Central memory CD8-positive, alpha-beta T cell (primary cell): ENCODE measurements at places on chromosomes 3 and 15.

GRCh38 chr3:19749448-19750017 lies 184.5 kb downstream of the EFHB start:
- H3K27ac ChIP-seq, result no peak overlapping the region
- DNase-seq, result no peak
- H3K36me3 ChIP-seq, result no peaks in the 10 kb centered on the region
- no peaks in the 10 kb centered on the region for H3K4me1 ChIP-seq
- H3K27me3 ChIP-seq, result no peaks in the 10 kb centered on the region

DNA sequence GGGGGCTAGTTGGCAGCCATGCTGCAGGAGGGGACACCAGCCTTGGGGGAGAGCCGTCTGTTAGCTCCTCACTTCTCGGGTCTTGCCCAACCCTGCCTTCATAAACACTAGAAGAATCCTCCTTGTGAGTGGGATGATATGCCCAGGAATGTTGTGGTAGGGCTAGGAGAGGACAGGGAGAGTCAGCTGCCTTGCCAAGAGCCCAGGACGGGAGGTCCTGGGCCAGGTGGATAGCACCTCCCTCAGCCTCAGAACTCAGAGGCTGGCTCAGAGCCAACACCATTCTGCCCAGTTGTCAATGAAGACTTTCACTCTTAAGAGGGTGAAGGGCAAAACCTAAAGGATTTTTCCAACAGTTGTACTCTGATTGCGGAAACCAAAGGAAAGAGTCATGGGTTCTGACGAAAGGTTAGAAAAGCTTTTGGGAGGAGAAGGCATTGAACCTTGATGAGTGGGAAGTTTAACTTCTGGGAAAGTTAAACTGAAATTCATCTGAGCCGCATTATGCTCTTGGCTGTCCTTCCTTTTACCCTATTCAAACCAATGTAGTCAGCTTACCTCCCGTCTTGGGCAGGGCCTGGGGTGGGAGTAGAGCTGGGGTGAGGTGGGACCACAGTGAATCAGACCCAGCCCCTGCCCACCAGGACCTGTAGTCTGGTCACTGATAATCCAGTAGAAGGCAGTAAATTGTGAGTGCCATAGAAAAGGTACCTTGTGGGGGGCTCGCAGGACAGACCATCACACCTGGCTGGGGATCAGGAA lies 81.9 kb downstream of the FAM43A start:
- H3K4me3 ChIP-seq, result peak overlapping the region; percentile 10
- H3K4me1 ChIP-seq, result peaks cover 28% of the 10 kb centered on the region
- DNase-seq, result no peak
- H3K27ac ChIP-seq, result peak overlapping the region; percentile 41
- H3K36me3 ChIP-seq, result peaks cover 2% of the 10 kb centered on the region
- H3K27me3 ChIP-seq, result peaks cover 22% of the 10 kb centered on the region

- H3K27ac ChIP-seq, result no peak overlapping the region
- H3K27me3 ChIP-seq, result no peaks in the 10 kb centered on the region
Observed at GRCh38 chr3:132605374-132605792, 8.3 kb downstream of the ACKR4 start.

DNA sequence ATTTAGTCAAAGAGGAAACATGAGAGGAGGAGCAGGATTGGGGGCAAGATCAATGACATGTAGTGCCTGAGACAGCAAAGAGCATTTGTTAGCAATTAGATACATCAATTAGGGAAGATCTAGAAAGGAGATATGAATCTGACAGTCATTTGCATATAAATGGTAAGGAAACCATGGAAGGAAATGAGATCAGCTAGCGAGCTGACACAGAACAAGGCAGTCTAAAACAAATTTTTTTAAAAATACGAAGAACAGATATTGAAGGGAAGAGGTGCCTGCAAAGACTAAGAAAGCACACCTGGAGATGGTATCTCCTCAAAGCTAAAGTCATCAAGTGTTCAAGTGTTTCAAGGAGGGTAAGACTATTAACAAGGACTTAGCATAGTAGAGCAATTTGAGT lies 4.6 kb downstream of the EPM2AIP1 start:
- no peaks in the 10 kb centered on the region for H3K27me3 ChIP-seq
- peaks cover 29% of the 10 kb centered on the region for H3K4me1 ChIP-seq
- peak overlapping the region; percentile 72 for H3K27ac ChIP-seq
- no peak for DNase-seq
- peaks cover 44% of the 10 kb centered on the region for H3K36me3 ChIP-seq

DNA sequence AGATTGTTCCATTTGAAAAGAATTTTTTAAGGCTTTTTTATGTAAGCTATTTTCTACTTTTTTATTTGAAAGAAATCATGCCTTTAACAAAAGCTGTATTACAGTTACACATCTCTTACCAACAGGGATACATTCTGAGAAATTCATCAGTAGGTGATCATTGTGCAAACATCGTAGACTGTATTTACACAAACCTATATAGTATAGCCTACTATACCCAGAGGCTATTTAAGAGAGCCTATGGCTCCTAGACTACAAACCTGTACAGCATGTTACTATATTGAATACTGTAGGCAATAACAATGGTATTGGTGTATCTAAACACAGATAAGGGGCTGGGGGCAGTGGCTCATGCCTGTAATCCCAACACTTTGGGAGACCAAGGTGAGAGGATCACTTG lies 43.1 kb downstream of the PEAK1 start:
- no peaks in the 10 kb centered on the region for H3K27me3 ChIP-seq
- no peak overlapping the region for H3K27ac ChIP-seq
- DNase-seq, result no peak
- no peak overlapping the region for H3K4me3 ChIP-seq
- no peaks in the 10 kb centered on the region for H3K36me3 ChIP-seq

DNA sequence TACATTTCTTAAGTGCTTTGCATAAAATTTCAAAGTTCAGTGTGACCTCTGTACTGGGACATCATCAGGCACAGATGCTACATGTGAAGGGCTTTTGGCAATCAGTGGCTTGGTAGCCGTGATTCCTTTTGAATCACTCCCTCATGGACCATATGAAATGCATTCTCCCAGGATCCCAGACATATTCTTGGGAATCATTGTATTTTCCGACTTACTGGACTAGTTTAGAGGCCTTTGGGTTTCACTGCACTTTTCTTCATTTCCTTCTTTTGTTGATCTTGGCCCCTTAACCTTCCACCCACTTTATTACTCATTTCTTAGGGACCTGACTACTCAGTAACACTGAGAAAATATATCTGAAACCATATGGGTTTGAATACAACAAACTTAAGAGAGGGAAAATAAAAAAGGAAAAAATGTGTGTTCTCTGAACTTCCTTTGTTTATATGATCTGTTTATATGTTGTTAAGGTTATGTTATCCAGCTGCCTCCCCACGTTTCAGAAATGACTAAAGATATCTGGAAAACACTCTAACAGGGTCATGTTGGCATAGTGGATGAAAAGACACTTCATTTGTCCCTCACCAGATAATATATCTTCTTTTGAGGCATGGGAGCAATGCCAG lies 35.1 kb downstream of the HMG20A start:
- H3K27ac ChIP-seq, result no peak overlapping the region
- H3K4me3 ChIP-seq, result no peak overlapping the region
- H3K4me1 ChIP-seq, result peaks cover 31% of the 10 kb centered on the region
- H3K36me3 ChIP-seq, result peaks cover 8% of the 10 kb centered on the region
- no peak for DNase-seq

DNA sequence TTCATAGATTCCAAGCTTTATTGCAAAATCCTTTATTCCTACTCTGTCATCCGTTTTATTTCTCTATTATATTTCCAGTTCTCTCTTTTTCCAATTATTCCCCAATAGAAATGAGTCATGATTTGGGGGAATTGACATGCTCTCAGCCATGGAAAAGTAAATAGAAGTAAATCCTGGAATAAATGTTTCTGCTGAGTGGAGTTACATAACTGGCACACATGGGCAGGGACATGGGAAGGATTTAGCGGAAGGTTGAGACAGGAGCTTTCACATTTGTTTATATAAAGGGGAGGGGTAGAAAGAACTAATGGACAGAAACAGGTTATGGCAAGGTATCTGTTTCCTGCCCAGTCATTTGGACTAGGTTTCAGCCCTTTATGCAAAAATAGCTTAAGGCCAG lies 221.6 kb downstream of the PLOD2 start:
- no peaks in the 10 kb centered on the region for H3K27me3 ChIP-seq
- no peaks in the 10 kb centered on the region for H3K4me1 ChIP-seq
- no peak overlapping the region for H3K4me3 ChIP-seq
- no peaks in the 10 kb centered on the region for H3K36me3 ChIP-seq
- no peak for DNase-seq

- no peaks in the 10 kb centered on the region for H3K4me1 ChIP-seq
- no peaks in the 10 kb centered on the region for H3K36me3 ChIP-seq
- no peak overlapping the region for H3K4me3 ChIP-seq
- H3K27ac ChIP-seq, result no peak overlapping the region
Observed at GRCh38 chr15:92200891-92201290, 192.8 kb upstream of the ST8SIA2 start.

GRCh38 chr3:28334552-28334951 lies 14.0 kb upstream of the ZCWPW2 start:
- H3K4me1 ChIP-seq, result no peaks in the 10 kb centered on the region
- H3K36me3 ChIP-seq, result peaks cover 11% of the 10 kb centered on the region
- no peak for DNase-seq
- no peaks in the 10 kb centered on the region for H3K27me3 ChIP-seq
- no peak overlapping the region for H3K4me3 ChIP-seq
- H3K27ac ChIP-seq, result peak overlapping the region; percentile 57

DNA sequence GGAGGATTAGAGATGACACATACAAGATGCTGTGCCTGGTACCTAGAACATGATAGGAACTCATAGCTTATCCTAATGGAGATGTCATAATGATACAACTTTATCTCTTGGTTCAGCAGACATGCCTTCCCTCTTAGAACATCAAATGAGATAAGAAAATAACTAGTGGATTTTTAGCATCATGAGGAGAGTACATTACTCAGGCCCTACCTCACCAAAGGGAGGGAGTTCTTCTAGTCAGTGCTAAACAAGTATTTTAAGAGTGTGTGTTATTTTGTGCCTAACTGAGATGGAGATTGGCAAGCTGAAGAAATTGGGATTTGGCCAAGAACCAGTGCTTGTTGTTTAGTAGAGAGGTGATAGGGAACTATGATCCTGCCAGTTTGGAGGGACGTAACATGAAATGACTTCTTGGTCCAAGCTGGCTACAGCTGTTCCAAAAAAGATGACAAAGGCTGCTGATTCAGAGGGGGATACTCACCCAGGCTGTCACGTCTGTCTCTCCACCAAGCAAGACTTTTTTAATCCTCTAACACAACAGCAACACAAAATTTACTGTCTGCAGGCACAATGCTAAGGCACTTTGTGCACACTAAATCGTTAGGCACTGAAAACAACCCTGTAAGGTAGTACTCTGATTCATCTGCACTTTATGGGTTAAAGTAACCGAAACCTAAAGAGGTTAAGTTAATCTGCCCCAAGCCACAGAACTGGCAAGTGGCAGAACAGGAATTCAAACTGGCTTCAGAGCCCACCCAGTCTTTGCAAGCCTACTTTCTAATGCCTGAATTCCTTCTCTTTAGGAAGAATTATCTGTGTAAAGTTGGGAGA lies 126.5 kb downstream of the CMSS1 start:
- no peak overlapping the region for H3K4me3 ChIP-seq
- H3K27me3 ChIP-seq, result no peaks in the 10 kb centered on the region
- peaks cover 4% of the 10 kb centered on the region for H3K36me3 ChIP-seq
- H3K27ac ChIP-seq, result no peak overlapping the region

GRCh38 chr3:16112910-16113504 lies 61.5 kb upstream of the GALNT15 start:
- no peaks in the 10 kb centered on the region for H3K36me3 ChIP-seq
- H3K4me3 ChIP-seq, result no peak overlapping the region
- H3K27me3 ChIP-seq, result peaks cover 4% of the 10 kb centered on the region
- no peak for DNase-seq

- H3K27me3 ChIP-seq, result no peaks in the 10 kb centered on the region
- no peak overlapping the region for H3K27ac ChIP-seq
- peaks cover 10% of the 10 kb centered on the region for H3K4me1 ChIP-seq
- H3K4me3 ChIP-seq, result no peak overlapping the region
Observed at GRCh38 chr15:40333922-40334492, 6.7 kb downstream of the CCDC9B start.

DNA sequence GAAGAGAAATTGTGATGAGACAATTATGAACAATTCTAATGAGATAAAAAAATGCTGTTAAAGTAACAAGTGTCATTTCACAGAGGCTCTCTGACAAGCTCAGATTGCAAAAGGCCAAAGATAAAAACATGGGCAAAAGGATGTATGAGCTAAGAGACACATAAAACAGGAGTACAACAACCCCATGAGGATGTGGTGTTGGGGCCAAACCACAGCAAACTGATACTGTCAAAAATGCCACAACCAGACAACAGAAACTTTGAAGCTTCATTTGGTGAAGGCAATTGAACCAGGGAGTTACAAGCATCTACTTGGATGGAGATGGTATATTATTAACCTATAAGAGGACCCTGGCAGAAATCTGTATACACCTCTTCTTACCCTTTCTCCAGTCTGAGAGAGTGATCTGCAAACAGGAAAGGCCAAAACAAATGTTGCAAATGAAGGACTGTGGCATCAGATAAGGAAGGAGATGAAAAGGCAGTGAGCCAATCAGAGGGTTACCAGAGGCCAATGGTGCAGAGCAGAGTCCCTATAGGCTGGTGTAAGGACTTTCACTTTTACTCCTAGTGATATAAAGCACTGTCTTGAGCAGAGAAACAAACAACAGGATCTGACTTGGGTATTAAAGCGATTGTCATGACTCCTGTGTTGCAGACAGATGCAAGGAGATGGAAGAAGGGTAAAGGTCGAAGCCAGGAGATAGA lies 659.0 kb downstream of the NTRK3 start:
- no peaks in the 10 kb centered on the region for H3K27me3 ChIP-seq
- no peak for DNase-seq
- peaks cover 2% of the 10 kb centered on the region for H3K36me3 ChIP-seq
- peaks cover 24% of the 10 kb centered on the region for H3K4me1 ChIP-seq
- H3K4me3 ChIP-seq, result peak overlapping the region; percentile 1
- H3K27ac ChIP-seq, result peak overlapping the region; percentile 47

GRCh38 chr15:79035111-79035601 lies 55.4 kb downstream of the RASGRF1 start:
- DNase-seq, result no peak
- H3K4me1 ChIP-seq, result no peaks in the 10 kb centered on the region
- peaks cover 37% of the 10 kb centered on the region for H3K27me3 ChIP-seq
- H3K4me3 ChIP-seq, result no peak overlapping the region

DNA sequence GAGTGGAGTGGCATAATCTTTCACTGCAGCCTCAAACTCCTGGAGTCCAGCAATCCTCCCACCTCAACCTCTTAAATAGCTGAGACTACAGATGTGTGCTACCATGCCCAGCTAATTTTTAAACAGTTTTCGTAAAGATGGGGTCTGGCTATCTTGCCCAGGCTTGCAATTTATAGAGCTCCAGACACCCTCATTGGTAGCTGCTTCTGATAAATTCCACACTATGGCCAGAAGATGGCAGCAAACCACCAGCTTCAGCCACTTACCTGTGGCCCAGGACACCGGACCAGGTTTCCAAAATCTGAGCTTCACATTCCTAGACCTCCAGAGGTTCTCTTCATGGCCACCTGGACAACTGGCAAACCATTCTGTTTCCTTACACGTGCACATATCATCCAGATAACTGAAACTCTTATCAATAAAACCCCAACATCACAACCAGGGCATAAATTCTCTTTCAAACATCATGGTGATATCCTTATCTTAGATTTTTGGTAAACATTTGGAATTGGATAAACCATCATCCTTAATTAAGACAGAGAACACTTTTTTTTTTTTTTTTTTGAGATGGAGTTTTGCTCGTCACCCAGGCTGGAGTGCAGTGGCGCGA lies 28.9 kb downstream of the FBXW12 start:
- H3K27me3 ChIP-seq, result peaks cover 24% of the 10 kb centered on the region
- H3K36me3 ChIP-seq, result no peaks in the 10 kb centered on the region
- DNase-seq, result peak; percentile 51
- no peak overlapping the region for H3K27ac ChIP-seq
- H3K4me3 ChIP-seq, result no peak overlapping the region
